AG04449 (cell line): ENCODE measurements at places on chromosomes 11 and 22.

GRCh38 chr11:6563121-6563619 is 40.2 kb downstream of the RRP8 start:
- no peak for DNase-seq

DNA sequence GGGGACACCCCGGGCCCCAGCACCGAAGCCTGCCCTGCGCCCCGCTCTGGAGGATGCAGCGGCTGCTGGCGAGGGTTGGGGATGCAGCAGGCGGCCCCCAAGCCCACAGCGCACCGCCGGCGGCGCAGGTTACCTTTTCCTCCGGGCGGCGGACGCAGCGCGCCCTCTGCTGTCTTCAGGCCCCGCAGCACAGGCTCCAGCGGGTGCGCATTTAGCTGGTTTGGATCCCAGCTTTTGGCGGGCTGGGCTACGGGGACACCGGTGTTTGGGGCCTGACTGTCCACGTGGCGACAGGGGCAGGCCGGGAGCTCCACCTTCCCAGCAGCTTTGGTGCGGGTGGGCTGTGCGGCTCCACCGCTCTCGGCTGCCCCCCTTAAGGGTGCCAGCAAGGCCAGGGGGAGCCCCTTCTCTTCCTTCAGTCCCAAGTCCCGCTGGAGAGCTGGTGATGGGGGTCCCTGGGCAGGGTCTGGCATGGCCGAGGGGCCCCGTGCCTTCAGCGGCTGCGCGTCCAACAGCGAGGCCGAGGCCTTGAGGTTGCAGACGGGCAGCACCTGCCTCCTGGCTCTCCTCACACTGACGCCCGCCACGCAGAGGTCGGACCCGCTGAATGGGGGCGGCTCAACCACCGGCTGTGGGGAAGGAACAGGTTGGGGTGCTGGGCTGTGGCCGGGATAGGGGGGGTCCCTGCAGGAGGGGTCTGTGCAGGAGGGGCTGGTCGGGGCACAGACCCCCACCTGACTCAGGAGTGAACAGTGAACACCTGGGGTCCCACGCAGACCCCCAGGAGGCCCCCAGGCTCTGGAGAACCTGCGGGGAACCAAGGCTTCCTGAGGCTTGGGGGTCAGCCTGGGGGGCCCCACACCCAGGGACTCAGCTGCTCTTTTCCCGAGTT is 18.0 kb upstream of the IL17REL start:
- no peak for DNase-seq

DNA sequence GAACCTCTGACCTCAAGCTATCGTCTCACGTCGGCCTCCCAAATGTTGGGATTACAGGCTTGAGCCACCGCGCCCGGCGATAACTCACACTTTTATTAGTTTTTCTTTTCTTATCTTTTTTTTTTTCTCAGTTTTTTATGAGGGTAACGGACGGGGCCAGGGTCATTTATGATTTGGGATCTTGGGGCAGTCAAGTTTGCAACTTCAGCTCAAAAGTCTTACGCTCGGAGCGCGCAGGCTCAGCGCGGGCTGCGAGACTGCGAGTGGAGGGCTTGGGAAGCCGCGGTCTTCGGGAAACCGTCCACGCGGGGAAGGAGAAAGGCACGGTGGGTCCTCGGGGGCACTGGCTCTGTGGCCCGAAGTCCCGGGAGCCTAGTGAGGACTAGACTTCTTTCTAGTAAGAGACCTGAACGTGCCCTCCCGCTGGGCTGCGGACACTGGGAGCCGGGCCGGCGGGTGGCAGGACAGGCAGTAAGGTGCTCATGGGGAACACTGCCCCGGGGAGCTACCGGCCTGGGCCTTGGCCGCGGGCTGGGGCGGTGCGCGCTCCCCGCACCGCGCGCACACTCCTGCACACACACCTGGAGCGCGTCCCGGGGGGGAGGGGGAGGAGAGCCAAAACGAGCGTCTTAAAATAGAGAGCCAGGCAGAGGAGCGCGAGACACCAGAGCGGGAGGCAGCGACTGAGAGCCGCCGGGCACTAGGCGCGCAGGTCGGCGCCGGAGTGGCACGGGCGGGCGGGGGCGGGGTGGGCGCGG is 476 bp upstream of the BARX2 start:
- no peak for DNase-seq

GRCh38 chr22:45640291-45640940 is 31.2 kb upstream of the ATXN10 start:
- DNase-seq: no peak

DNA sequence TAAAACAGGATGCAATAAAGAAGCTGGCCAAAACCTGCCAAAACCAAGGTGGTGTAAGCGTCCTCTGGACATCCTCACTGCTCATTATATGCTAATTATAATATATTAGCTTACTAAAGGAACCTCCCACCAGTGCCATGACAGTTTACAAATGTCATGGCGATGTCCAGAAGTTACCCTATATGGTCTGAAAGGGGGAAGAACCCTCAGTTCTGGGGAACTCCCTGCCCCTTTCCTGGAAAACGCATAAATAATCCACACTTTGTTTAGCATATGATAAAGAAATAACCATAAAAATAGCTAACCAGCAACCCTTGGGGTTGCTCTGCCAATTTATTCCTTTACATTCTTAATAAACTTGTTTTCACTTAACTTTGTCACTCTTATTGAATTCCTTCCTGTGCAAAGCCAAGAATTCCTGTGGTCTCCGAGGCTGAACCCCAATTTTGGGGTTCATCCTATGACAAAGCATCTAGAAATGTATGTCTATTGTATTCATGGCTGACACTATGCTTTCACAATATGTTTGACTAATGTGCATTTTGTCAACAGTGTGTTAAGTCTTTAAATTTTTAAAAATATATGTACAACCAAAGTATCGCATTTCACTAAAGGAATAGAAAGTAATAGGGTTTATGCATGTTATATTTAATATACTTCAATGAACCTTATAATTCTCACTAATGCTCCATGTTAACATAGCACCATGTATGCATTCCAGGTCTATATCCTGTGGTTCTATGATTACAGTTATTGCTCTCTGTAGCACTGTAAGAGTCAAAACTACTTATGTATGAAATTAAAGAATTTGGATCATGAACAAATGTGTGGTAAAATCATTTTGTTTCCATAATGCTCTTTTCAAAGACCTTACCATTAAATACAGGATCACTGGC is 25.1 kb downstream of the LGR4 start:
- no peak for DNase-seq
